ENCODE measurements at places on chromosomes 7 and 10.

DNA sequence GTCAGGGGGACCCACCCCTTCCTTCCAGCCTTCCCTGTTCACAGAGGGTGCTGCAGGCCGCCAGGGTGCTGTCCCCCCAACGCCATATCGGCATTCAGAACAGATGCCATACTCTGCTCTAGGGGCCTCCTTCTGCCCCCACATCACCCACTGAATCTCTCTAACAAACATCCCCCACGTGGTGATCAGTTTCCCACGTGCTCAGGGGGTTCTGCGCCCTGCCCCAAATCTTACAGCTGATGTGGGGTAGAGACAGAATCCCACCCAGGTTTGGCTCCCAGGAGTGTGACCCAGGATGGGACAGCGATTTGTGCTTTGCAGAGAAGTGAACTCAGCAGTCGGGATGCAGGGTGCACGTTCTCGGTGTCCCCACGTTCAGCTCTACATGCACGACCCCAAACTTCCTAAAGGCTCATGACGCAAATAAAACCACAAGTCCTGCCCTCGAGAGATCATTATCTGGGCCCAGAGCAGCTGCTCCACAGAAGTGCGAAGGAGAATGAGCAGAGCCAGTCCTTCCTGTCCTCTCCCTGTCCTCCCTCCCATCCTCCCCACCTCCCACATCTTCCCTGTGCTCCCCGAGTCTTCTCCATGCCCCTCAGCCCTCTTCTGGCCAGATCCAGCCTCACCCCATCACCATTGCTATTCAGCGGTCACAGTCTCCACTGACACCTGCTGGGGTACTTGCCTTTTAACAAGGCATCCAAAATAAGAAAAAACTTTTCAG is 423.4 kb downstream of the DNAJB6 start:
- no peak for DNase-seq

DNA sequence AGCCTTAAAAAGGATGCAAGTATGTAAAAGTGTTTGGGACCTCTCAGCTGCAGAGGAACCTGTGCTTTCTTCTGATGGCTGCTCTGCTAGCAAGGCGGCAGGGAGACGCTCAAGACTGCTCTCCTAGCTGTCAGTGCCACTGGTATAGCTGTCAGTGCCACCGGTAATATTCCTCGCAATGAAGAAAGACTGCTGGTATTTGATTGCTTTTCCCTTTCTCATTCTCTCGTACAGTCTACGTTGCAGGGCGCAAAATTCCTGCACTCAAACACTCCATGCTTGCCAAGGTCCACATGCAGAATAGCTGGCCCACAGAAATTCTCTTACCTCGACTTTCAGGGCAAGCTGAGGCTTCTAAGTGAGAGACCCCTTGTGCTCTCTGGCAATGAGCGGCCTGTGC is 432.6 kb upstream of the KLF6 start:
- no peak for DNase-seq

GRCh38 chr10:8633909-8634308 is 579.4 kb downstream of the GATA3 start:
- no peak for DNase-seq

DNA sequence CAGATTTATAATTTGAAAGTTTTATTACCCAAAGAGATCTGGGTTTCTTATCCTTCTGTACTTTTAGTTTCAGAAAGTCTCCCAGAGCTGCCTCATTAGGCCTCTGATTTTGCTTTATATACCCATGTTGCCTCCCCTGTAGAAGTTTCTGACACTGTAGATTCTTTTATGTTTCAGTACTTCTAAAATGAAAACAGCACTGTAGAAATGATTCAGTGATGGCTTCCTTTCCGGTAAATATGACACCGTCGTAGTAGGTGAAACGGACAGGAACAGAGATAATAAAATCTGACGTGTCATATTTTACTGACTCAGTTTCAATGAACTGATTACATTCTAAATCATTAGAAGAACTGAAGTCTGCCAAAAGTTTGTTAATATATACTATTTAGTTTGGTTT is 272.7 kb downstream of the TWIST1 start:
- DNase-seq = no peak

DNA sequence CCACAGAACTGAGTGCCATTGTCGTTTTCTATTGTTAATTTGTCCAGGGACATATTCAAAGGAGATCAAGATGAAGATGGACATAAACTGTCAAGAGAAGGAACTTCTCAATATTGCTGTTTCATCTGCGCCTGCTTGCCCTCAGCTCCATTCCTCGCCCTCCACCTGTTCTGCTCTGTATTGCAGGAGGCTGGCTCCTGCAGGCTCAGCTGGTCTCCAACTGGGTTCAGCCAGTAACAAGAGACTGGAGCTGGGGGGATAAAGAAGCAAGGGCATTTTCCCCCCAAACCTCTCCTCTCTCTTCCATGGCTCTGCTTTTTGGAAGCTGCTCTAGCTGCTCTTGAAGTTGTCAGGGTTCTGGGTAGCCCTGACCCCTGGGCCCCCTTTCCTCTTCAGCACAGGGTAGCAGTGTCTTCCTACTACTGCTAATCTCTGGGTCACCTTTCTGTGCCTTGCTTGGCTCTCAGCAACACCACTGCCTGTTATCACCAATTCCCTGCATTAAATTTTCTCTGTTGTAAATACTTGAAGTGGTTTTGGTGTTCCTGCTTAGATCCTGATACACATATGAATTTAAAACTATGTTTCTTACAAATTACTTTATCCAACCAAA is 149.0 kb upstream of the FGFR2 start:
- DNase-seq = no peak

- DNase-seq = peak; percentile 37
Observed at GRCh38 chr7:120805636-120806388, 52.1 kb downstream of the TSPAN12 start.

- DNase-seq = no peak
Observed at GRCh38 chr7:105851064-105851463, 25.3 kb downstream of the ATXN7L1 start.

DNA sequence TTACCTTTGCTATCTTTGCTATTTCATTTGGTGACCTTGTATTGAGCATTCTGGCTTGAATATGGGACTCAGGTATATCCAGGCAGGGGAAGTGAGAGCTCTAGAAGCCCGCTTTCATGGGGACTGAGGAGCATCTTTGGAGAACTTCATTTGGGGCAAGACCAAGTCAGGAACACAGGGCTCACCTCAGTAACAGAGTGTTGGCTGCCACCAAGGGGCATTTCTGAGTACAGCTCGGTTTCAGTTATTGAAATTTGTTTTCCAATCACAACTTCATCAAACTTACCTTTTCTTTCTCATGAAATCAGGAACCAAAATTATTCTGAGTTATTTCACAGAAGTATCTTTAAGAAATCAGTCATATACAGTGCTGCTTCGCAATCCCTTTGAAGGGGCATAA is 337.2 kb downstream of the C7orf25 start:
- no peak for DNase-seq

GRCh38 chr10:70693619-70694335 is 21.5 kb downstream of the ADAMTS14 start:
- no peak for DNase-seq

DNA sequence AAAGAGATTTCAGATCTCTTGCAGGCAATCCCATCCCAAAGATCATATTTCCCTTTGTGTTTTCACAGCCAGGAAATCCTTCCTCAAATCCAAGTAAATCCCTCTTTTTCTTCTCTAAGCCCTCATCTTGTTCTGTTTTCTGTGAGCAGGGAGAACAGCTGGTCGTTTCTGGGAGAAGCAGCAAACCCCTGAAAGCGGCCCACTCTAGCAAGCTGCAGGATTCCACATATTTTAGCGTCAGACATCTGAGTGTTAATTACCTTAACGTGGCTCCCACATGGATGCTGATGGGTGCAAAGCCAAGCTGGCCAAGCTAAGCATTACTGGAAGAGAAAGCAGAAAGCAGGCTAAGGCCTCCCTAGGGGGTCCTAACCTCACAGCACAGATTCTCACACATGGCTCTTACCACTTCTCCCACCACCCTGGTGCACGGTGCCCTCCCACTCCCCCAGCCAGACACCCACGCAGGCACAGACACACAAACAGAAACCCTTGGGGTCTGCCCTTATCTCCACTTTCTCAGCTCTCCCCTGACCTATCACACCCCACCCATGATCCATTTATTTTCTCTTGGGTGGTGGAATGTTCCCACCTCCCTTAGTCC is 551.0 kb upstream of the AUTS2 start:
- no peak for DNase-seq

DNA sequence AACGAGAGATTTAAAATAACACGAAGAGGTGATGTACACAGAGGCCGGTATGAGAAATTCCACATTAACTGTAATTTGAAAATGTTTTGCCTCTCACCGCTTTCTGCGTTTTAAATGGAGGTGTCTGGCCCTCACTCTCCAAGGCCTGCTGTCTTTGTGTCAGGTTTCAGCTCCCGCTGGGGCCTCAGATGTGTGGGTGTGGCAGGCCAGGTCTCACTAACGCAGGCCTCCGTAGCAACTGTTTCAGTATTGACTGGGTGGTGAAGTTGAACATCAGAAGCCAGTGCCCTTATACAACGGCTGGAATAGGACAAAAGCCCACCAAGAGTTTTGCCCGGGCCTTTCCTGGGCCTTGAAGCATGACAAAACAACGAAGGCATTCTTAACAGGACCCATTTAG is 303.1 kb downstream of the ADARB2 start:
- no peak for DNase-seq

- no peak for DNase-seq
Observed at GRCh38 chr10:13678101-13678843, 91.5 kb downstream of the PRPF18 start.

DNA sequence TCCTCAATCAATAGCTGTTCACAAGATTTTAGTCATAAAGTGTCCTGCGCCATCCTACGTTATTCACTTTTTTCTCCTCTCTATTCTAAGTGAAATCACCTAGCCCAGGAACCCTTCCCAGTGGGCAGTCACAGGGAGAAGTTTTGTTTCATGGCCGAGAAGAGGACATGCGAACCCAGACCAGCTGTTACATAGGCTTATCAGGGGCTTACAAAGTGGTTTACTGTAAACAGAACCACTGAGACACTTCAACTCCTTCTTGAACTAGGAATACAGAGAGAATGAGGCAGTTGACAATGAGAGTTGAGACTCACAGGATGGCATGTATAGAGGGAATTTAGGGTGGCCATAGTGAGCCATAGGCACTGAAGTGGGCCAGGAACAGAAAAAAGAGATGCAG is 246.9 kb upstream of the GLI3 start:
- no peak for DNase-seq

DNA sequence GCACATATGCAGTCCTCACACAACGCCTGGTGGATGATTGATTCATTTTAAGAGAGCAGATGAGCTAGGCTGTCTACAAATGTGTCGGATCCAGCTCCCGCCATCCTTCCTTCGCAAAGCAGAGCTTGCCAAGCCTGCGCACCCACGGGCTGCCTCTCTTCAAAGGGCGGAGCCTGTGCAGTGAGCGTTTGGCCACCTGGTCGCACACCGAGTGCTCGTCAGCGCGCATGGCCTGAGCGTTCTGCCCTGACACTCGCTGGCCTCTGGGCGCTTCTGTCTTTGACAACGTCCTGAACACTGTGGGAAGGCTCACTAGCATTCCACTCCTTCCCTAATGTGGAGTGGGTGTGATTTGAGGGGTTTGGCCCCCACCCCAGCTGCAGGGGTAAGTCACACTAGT is 47.1 kb upstream of the TMEM72 start:
- DNase-seq = no peak

DNA sequence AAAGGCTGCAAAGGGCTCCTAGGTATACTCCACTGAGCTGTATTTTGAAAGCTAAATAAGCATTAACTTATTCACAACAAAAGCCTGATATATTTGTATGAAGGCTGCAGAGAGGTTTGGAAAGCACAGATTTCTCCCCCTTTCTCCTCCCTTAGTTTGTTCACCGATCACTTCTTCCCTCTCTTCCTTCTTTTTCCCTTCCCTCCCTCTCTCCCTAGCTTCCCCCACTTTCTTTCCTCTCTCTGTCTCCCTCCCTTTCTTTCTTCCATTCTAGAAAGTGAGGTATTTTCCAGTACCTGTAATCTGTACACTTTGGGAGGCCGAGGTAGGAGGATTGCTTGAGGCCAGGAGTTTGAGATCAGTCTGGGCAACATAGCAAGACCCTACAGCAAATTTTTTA is 62.1 kb downstream of the HHEX start:
- DNase-seq = no peak

DNA sequence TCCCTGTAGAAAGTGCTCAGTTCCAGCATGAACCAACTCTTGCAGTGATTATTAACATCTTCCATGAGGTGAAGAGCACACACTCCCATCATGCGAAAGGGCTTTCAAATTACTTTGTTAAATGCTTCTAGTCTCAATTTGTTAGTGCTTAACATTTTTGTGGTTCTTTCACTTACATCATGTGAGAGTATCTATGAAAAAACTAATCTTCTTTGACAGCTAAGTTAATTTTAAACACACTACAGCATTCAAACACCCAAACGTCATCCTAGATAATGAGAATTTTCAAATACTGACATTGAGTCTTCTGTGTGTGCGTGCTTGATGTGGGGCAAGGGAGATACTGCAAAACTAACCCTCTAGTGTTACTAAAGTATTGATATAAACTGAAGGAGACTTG is 84.8 kb downstream of the ETV1 start:
- no peak for DNase-seq

- no peak for DNase-seq
Observed at GRCh38 chr10:93383562-93383981, 98.6 kb downstream of the MYOF start.

DNA sequence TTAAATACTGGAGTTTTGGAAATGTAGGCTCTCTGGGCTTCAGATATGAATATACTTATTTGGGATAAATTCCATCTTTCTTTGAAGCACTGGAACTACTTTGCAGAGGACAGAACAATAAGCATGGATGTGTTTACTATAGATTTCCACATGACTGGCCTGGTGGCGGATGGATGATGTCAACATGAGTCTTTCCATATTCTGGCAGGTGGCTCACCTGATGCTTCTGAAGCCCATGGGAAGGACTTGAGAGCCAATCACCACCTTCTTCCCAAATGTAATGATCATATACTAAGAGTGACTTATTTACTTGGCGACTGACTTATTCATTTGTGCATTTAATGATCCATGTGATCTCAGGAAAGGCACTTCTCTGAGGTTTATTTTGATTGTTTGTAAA is 110.5 kb downstream of the FANK1 start:
- no peak for DNase-seq

DNA sequence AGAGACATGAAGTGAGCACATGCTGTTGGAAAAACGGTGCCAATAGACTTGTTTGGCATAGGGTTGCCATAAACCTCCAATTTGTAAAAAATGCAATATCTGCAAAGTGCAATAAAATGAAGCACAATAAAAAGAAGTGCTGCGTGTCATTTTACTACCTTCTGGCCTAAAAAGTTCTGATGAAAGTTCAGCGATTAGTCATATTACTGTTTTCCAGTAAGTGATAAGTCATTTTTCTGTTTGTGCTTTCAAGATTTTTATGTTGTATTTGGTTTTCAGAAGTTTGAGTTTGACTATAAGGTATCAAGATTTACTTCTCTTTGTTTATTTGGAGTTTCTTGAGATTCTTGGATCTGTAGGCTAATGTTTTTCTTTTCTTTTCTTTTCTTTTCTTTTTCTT is 16.8 kb downstream of the AOAH start:
- DNase-seq = no peak

- DNase-seq = no peak
Observed at GRCh38 chr10:4651404-4652037, 174.5 kb upstream of the AKR1E2 start.

- DNase-seq = no peak
Observed at GRCh38 chr10:5079836-5080235, 14.4 kb upstream of the AKR1C3 start.

Data from effector memory CD8-positive, alpha-beta T cell (primary cell).